ENCODE measurements at places on chromosomes 4 and X.

DNA sequence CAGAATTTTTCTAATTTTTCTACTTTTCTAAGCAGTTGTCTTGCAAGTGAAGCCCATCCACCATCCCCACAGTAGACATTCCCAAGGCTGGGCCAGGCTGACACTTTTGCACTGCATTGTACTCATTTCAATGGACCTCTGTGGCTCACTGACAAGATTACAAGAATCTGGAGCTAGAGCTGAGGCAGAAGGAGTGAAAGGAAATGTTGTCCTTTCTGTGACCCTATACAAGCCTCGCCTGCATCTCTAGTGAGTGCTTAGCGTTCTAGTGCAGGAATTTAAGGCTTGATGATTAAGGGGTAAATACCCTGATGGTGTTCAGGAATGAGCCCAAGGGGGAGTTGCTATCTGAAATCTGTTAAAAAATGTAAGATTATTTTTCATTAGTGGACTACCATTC lies 6.3 kb downstream of the MAGED1 start:
- DNase-seq: no peak

GRCh38 chrX:152817078-152817764 lies 13.3 kb downstream of the CETN2 start:
- no peak for DNase-seq

DNA sequence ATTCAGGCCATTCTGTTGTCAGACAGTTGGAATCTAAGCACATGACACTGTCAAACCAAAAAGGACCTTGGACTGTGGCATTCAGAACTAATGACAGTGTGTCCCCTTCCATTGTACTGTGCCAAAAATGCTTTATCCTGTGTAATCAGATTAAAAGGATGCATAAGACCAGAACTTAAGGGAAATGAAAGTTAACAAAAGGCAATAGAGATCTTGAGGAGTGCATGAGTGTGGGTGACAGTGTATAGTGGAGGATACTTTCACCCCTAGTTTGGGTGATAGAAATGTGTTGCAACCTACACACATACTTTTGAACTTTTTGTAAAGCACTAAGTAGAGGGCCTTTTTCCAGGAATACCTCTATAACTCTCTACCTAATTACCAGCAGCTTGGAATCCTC lies 4.5 kb downstream of the CYSLTR1 start:
- no peak for DNase-seq

- DNase-seq: no peak
These were observed 42.1 kb upstream of the IL1RAPL2 start for GRCh38 chrX:104523858-104524257.

GRCh38 chr4:154503598-154503997 lies 12.0 kb upstream of the DCHS2 start:
- DNase-seq: no peak

DNA sequence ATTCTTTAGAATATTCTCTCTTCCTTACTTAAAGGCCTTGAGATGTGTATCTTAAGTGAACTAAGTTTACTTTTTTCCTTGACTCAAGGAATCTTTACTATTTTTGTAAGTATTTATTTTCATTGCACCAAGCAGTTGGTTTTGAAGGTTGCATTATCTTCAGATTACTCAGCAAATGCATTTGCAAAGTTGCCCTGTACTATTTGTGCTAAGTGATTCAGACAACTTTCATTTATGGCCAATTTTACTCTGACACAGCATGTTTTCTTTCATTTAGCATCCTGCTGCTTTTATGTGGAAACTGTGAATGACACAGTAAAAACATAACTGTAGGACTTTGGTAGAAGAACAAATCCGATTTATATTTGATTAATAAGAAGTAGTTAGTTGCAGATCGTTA lies 191.0 kb downstream of the CCSER1 start:
- DNase-seq: no peak

DNA sequence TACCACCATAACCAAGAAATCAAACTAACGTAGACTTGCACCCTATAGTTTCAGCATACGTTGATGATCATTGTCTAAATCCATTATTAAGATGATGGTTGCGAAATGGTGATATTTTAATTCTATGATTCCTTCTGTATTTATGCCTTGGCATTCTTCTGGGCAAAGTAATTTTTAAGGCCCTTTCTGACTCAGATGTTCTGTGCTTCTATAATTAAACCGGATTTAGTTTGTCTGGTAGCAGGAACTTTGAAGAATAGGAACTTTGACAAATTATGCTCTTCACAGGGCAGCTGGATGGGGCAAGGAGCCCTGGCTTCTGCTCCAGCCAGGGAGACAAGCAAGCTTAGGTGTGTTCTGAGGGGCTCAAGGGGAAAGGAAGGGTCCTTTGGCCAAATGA lies 23.8 kb upstream of the PLAC1 start:
- no peak for DNase-seq

GRCh38 chr4:95643627-95644026 lies 94.9 kb upstream of the UNC5C start:
- DNase-seq: no peak

- DNase-seq: no peak
These were observed 69.7 kb downstream of the FANCB start for GRCh38 chrX:14802943-14803710.

GRCh38 chr4:110902500-110902899 lies 279.6 kb upstream of the PITX2 start:
- DNase-seq: no peak

GRCh38 chr4:150342945-150343344 lies 239.0 kb upstream of the MAB21L2 start:
- no peak for DNase-seq

DNA sequence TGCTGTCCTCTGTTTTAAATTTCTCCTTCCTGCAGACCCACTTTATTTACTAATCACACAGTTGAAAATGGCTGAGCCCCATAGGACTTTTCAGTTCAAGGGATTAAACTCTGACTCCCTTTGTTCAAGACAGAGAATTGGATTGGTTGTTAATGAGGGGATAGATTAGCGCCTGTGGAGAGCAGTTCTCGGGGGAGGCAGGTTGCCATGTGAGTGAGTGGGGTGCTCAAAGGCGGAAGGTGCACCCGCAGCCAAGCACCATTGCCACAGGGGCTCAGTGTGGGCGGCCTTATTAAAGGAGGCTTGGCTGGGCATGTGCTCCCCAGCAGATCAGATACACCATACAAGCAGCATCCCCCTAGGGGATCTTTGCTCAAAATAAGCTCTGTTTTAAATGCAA lies 7.9 kb upstream of the CBR4 start:
- no peak for DNase-seq

- no peak for DNase-seq
These were observed 128.3 kb upstream of the STIM2 start for GRCh38 chr4:26732356-26732755.

GRCh38 chr4:67725981-67726380 lies 25.0 kb upstream of the UBA6 start:
- no peak for DNase-seq

DNA sequence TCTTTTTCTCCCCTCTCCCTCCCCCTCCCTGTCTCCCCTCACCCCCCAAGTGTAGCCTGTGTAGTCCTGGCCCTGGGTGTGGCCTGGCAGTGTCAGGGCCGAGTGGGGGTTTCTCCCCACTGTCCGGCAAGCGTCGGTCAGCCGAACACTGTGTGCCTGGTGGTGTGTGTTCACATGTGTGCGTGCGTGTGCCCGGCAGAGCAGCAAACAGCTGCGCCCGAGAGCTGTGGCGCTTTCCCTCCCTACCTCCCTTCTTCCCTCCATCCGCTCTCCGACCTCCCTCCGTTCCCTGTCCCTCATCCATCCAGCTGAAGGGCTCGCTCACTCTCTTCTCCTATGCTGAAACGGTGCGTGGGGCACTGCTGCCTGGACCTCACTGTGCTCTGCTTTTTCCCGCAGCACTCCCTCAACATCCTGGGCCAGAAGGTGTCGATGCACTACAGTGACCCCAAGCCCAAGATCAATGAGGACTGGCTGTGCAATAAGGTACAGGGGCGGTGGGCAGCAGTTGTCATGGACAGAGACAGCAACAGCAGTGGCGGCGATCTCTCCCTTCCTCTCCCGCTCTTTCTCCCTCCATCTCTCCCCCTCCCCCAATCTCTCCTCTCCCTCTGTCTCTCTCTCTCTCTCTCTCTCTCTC lies 17.4 kb upstream of the UBA1 start:
- DNase-seq: no peak

DNA sequence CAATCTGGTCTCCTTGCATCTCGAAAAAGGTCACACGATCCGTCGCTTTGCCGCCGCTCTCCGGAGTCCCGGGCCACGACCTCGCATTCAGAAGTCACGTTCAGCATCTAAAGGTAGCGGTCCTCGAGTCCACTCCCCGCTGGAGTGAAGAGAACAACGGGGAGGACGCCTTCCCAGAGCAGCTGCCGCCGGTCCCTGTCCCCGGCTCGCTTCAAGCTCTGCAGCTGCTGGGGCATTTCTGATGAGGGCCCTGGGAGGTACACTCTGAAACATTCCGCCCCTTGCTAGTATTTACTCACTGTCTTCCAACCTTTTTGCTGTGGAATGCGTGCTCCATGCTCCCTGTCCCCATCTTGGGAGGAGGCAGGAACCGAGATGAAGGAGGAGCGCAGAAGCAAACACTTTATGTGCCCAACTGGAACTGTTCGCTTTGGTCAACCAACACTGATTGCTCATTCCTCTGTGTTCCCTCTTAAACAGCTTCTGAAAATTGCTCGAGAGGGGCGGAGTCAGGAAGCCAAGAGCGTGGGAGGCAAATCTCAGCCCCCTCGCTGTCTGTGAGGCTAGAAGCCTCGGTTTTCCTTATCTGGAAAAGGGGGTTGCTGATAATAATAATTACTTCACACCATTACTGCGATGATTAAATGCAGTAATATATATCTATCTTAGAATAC lies 6.4 kb upstream of the VAMP7 start:
- DNase-seq: no peak

GRCh38 chr4:2977211-2978088 lies 14.1 kb downstream of the GRK4 start:
- DNase-seq: no peak

DNA sequence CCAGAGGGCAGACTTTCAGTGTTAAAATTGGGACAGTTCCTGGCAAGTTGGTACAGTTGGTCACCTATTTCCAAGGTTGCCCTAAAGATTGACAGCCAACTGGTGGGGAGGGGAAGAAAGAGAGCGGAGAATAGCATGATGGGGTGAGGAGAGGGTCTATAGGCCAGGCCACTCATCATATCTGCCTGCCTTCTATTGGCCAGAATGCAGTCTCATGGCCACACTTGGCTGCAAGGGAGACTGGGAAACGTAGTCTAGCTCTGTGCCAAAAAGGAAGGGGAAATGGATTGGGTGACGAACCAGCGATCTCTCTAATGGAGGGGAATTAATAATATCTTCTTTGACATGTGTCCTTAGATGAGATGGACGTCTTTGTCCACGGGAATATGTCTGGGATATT lies 197.4 kb upstream of the ATP6AP2 start:
- no peak for DNase-seq

DNA sequence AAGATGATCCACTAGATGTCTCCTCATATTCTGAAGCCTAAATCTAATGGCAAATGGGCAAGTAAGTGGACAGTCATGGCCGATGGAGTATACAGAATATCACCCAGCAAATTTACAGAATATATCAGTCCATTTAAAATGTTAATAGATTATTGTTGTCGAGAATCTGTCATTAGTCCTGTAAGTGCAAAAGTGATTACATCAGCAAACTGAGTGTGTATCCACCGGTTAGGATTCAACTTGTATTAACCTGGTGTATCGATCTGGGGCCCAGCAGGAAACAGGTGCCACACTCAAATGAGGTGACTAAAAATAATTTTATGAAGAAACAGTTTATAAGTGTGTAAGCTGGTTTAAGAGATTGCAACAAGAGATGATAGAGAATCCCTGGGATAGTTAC lies 367.9 kb upstream of the FAM47C start:
- no peak for DNase-seq
